ENCODE measurements at places on chromosomes 5 and 9.
A peak's percentile ranks its signal among the peaks of the same experiment; 100 is the strongest.

DNA sequence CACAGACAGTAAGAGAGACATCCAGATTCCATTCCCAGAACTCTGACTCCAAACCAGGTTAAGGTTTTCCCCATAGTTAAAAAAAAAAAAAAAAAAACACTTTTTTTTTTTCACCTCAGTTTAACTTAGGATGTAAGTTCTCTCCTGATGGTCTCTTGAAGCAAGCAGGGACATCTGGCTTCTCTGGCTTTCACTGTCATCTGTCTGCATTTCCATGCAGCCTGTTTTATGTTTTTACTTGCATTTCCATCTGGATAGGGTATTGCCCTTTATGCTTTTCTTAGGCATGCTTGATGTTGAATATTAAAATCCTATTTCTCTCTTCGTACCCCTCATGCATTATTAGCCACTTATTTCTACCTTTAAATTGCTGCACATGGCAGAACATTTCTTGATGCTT is 135.3 kb upstream of the WWC1 start:
- DNase-seq, result no peak

- DNase-seq, result no peak
These were observed 23.9 kb downstream of the B4GALT1 start for GRCh38 chr9:33143241-33143661.

DNA sequence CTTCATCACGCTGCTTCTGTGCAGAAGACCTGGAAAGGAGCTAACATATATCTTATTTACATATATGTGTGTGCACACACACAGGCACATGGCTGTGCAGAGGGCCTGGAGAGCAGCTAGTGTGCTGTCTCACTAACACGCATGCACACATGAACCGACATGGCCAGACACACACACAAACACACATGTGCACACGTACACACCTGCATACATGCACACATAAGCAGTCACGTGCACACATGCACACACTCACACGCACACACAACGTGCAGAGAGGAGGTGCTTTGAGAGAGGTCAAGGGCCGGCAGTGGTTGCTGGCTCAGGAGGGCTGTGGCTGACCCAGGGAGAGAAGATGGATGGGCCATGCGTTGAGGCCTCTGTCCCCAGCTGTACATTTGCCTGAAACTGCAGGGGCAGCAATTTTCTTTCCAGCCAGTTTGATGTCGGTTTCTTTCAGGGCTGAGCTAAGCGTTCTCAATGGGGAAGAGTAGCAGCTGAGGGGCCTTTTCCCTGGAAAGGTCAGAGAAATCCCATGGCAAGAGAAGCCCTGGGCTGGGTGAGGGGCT is 66.7 kb downstream of the OLFM1 start:
- DNase-seq, result no peak

DNA sequence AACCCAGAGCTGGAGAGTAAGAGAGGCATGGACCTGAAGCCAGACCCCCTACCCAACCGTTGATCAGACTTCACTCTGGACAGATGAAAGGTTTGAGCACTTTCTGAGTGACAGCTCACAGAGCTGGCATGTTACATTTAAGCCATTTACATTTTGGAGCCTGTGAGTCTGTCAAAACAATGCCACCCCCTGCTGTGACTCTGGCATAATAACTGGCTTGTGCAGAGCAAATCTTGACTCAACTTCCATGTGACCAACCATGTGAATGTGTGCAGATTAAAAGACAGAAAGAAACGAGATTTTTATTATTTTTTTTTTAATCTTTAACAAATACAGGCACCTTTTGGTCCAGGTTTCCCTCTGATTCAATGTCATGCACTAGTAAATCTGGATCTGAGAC is 48.5 kb downstream of the MFAP3 start:
- DNase-seq, result no peak

DNA sequence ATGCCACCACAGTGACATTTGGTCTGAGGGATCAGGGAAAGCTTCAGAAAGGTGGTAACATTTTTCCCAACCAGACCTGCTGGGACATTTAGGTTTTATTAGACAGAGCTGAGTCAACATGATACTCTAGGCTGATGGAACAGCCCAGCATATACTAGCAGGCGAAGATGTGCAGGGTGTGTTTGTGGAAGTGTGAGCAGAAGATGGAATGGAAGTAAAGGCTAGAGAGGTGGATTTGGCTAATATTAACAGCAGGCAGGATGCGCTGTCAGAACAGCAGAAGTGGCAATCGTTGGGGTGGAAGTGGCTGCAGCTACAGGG is 340.6 kb downstream of the ASTN2 start:
- no peak for DNase-seq

DNA sequence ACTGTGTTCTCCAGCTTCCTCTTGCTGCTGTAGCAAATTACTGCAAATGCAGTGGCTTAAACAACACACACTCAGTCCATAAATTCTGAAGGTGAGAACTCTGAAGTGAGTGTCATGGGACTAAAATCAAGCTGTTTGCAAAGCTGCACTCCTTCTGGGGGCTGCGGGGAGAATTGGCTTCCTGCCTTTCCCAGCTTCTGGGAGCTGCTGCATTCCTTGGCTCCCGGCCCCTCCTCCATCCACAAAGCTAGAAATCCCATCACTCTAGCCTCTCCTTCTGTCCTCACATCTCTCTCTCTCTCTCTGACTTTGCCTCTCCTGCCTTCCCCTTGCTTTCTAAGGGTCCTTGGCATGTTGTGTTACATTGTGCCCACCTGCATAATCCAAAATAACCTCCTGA is 14.2 kb upstream of the MED10 start:
- DNase-seq, result no peak

- no peak for DNase-seq
These were observed 594.5 kb downstream of the PDE4D start for GRCh38 chr5:59299006-59299405.

DNA sequence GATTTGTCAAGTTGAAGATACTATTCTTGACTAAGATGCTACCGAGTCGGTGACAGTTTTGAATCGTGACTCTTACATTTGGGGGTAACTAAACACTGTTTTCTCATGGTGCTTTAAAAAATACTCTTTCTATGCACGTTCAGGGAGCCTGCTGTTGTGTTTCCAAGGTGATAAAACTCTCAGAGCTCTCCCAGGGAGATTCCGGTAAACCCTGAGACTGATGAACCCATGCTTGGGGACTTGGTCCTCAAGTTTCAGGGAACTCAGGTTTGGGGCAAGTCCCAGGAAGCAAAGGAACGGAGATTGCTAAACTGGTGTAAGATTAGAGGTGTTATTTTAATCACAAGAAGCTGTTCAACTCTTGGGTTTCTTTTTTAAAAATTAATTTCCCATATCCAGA is 1.4 kb downstream of the GDA start:
- DNase-seq, result no peak

GRCh38 chr5:98458004-98458403 is 315.5 kb upstream of the RGMB start:
- no peak for DNase-seq

- no peak for DNase-seq
These were observed 2.8 kb downstream of the ATP6V1G1 start for GRCh38 chr9:114590328-114590727.

DNA sequence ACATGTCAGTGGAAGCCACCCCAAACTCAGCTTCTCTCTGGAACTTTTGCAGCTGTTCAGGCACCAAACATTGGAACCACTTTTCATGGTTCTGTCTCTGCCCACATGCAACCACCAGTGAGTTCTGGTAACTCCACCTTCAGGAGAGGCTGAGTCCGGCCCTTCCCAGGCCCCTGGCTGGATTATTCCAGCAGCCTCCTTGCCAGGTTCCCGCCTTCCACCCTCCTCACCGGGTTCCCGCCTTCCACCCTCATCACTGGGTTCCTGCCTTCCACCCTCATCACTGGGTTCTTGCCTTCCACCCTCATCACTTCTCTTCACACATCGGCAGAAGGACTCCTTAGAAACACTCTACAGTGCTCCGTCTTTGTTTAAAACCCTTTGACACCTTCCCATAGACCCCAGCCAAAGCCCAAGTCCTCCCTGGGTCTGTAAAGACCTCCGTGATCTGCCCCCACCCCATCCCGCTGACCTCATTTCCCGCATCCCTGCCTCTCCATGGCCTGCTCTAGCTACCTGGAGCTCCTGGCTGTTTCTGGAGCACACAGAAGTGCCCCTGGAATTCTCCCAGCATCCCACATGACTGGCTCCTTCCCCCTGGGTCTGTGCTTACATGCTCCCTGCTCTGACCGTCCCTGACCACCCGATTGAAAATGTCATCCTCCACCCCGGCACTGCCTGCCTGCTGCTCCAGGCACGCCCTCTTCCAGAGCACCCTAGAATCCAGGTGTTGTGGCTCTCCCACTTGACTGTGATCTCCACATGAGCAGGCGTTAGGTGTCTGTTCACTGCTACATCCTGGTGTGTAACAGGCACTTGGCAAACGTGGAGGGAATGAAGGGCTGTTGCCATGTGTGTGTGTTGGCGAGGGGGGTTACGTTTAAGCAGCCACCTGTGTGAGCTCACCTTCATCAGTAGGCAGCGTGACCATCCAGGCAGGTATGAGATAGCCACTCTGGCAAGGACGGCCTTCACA is 17.7 kb downstream of the ROPN1L start:
- DNase-seq, result no peak

- no peak for DNase-seq
These were observed 35.7 kb downstream of the SLC1A3 start for GRCh38 chr5:36642089-36642488.

- no peak for DNase-seq
These were observed 243.2 kb downstream of the BRINP1 start for GRCh38 chr9:119126040-119126439.

DNA sequence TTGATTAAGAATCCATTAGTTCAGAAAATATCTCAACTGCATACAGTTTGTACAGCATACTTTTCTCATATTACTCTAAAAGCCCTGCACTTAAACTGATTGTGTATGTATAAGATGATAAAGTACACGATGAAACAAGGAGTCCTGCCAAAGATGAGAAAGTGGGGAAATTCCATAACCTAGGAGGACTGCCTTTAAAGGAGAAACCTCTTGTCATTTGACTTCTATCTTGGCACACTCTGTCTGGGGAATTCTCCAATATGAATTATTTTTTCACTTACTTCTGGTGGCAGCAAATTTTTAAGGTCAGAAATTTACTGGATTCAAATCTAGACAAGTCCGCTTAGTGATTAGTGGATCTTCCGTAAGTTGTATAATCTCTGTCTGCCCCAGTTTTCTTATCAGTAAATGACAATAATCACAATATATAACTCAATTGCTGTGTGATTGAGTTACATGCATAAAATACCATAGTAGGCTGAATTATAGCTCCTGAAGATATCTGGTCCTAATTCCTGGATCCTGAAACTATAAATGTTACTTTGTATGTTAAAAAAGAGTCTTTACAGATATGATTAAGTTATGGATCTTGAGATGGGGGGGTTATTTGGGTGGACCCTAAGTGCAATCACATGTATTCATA is 17.0 kb upstream of the ISOC1 start:
- no peak for DNase-seq

- DNase-seq, result peak; percentile 68
These were observed 5.4 kb upstream of the FOXI1 start for GRCh38 chr5:170100066-170100943.

DNA sequence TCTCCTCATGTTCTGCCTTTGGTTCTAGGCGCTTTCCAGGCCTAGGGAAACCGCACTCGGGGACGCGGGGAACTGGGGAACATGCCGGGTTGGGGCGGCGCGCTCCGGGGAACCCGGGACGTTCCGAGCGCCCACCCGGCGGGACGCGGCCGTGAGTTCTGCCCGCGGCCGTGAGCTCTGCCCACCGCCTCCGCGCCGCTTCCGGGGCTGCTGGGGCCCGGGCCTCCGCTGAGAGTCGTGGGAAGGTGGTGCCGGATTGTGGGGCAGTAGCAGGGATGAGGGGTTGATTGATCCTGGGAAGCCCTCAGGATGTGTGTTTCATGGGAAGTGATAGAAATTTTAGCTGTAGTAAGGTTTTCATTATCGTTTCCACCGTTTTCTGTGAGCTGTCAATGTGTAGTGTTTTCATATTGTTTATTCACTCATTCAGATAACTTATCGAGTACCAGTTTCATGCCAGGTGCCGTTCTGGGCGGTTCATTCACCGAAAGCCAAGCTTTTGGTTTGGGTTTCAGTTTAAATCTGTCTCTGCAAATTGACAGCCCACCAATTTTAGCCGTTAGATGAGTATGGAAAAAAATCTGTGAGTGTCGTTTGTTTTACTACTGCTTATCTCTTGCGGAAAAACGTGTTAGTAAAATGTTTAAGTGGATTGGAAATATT is 657 bp downstream of the MTRR start:
- DNase-seq, result no peak

DNA sequence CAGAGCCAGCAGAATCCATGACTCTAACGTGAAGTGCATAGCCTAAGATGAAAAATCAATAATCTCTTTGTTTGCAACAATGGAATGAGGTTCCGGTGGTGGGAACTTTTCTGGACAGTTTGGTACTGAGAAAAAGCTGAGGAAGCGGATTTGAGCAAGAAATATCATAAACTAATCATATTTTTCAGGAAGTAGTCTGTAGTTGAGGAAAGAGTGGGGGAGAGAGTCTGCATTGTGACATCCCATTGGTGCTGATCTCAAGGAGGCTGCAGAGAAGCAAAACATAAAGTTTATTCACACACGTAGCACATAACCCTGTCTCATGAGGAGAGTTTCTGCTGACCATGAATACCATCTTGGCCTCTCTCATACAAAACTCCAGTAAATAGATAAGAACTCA is 15.8 kb upstream of the FCHO2 start:
- no peak for DNase-seq

DNA sequence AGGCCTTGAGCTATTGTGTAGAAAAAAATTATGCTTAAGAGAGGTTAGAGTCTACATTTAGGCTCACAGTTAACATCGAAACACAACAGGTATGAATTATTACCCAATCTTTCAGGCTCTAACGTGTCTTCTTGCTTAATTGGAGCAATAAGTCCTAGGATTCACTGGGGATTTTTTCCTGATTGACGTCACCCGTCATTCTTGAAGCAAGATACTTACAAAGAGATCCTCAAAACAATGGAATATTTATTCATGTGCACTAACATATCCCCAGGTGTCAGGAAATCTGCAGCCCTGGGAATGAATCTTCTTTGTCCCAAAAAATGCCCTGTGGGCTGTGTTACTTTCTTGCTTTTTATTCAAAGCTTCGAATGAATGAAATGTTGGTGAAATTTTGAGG is 413.5 kb downstream of the NFIB start:
- DNase-seq, result no peak

DNA sequence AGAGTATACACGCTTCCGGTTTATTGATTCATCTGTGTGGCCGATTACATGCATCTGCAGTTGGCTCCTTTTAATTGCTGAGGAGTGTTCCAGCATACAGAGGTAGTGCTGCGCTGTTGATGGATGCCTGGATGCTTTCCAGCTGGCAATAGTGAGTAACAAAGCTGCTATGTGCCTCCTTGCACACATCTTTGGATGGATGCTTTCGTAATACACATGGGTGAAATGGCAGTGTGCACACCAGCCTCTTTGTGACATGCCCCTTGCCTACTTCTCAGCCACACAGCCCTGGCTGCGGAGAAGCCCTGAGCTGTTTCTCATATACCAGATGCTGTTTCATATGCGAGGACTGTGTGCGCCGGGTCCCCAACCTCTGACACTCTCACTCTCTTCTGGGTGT is 151.0 kb downstream of the GADD45G start:
- DNase-seq, result no peak

DNA sequence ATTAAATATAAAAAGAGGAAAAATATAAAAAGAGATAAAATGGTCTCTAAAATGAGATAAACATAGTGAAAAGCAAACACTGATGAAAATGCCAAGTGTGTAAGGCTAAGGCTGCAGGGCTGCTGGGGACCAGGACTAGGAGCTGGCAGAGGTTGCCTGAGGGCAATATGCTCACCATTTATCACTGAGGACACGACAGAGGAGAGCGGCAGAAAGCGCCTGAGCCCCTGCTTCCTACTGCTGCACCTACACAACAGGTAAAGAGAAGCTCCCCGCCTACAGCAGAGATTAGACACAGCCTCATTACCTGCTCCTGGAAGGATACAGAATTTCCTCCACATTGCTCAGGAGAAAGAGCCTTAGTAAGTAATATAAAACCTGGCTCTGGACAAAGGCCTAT is 70.7 kb upstream of the PPP1R2B start:
- DNase-seq, result no peak

Data from right kidney (tissue), 9 donors.